ENCODE measurements at places on chromosomes 12 and 14. TPM values are rescaled to one million over a fixed set of nuclear protein-coding genes. Genes with fewer than 3 reads are reported as not detected.

Gene TMEM19
- 22.1 TPM for total RNA-seq

Gene DHH
- 0.16 TPM for total RNA-seq

Gene GALNT9
- not detected for total RNA-seq

- no peaks in the 10 kb centered on the region for H3K4me1 ChIP-seq
- H3K36me3 ChIP-seq: no peaks in the 10 kb centered on the region
- no peak for DNase-seq
- no peak overlapping the region for H3K4me3 ChIP-seq
Observed at GRCh38 chr14:62921466-62921865, 123.8 kb downstream of the KCNH5 start.

GRCh38 chr12:122887819-122888212 is 8.1 kb downstream of the VPS37B start:
- H3K27ac ChIP-seq: peak overlapping the region; percentile 96
- peaks cover 86% of the 10 kb centered on the region for H3K4me1 ChIP-seq
- H3K4me3 ChIP-seq: peak overlapping the region; percentile 77
- H3K36me3 ChIP-seq: peaks cover 22% of the 10 kb centered on the region
- no peaks in the 10 kb centered on the region for H3K27me3 ChIP-seq
- no peak for DNase-seq

- no peaks in the 10 kb centered on the region for H3K4me1 ChIP-seq
- DNase-seq: no peak
- peaks cover 3% of the 10 kb centered on the region for H3K27me3 ChIP-seq
- H3K27ac ChIP-seq: no peak within 1 kb of the TSS
- H3K36me3 ChIP-seq: no peaks in the 10 kb centered on the region
Observed at GRCh38 chr12:119178544-119179334, at the start of gene HSPB8. HSPB8 (plus strand) TSS chr12:119178931; CDS start chr12:119179313, 382 bp downstream.

Gene OR10P1
- total RNA-seq: not detected

- no peak for DNase-seq
- H3K27me3 ChIP-seq: peaks cover 65% of the 10 kb centered on the region
- H3K4me3 ChIP-seq: peak overlapping the region; percentile 63
- H3K4me1 ChIP-seq: peaks cover 8% of the 10 kb centered on the region
Observed at GRCh38 chr12:26195641-26196420, 458 bp downstream of the SSPN start.

- H3K4me1 ChIP-seq: no peaks in the 10 kb centered on the region
- no peaks in the 10 kb centered on the region for H3K36me3 ChIP-seq
- no peak overlapping the region for H3K27ac ChIP-seq
- no peak overlapping the region for H3K4me3 ChIP-seq
Observed at GRCh38 chr14:74599321-74599761, 12.7 kb downstream of the LTBP2 start.

- DNase-seq: no peak
- H3K27ac ChIP-seq: peak overlapping the region; percentile 48
- H3K4me3 ChIP-seq: no peak overlapping the region
- H3K36me3 ChIP-seq: peaks cover 2% of the 10 kb centered on the region
- no peaks in the 10 kb centered on the region for H3K27me3 ChIP-seq
Observed at GRCh38 chr14:71400871-71401321, 493.6 kb downstream of the PCNX1 start.

- peaks cover 12% of the 10 kb centered on the region for H3K4me1 ChIP-seq
- DNase-seq: peak; percentile 73
- peaks cover 12% of the 10 kb centered on the region for H3K27me3 ChIP-seq
- peak overlapping the region; percentile 88 for H3K4me3 ChIP-seq
Observed at GRCh38 chr12:10153271-10154144, 18.4 kb downstream of the OLR1 start.

DNA sequence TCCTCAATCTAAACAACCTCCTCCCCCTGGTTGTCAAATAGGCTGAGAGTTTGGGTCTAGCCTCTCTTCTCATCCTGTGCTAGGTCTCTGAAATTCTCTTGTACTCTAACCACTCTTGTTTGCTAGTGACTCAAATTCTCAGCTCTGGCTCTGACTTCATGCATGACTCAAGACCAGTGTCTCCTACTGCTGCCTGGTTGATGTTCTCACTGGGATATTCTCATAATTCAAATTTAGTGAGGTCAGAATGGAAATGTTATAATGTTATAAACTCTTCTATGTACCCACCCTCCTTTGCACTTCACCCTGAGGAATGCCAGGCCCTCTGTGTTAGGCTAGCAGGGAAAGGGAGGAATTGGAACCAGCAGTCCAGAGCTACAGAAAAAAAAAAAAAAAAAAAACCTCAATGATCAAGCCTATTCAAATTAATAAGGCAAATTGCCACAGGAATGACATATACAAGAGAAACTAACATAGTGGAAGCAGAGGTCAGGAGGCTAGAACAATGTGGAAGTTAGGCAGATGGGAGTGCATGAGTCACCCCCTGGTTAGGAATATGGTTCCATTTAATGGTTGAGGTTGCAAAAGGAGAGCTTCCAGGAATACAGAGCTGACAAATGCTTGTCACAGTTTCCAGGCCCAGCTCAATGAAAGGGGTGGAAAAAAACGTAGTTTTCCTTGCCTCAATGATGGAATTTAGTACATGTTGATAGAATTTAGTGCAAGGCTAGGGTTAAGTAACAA is 459.5 kb downstream of the RMST start:
- no peaks in the 10 kb centered on the region for H3K27me3 ChIP-seq
- DNase-seq: no peak
- no peak overlapping the region for H3K4me3 ChIP-seq
- H3K36me3 ChIP-seq: no peaks in the 10 kb centered on the region
- no peak overlapping the region for H3K27ac ChIP-seq
- H3K4me1 ChIP-seq: no peaks in the 10 kb centered on the region

GRCh38 chr14:103273145-103273744 is 60.8 kb upstream of the EIF5 start:
- no peak for DNase-seq
- H3K36me3 ChIP-seq: no peaks in the 10 kb centered on the region
- peaks cover 51% of the 10 kb centered on the region for H3K27me3 ChIP-seq
- H3K4me3 ChIP-seq: no peak overlapping the region

- H3K4me1 ChIP-seq: peaks cover 13% of the 10 kb centered on the region
- peaks cover 16% of the 10 kb centered on the region for H3K36me3 ChIP-seq
- no peak overlapping the region for H3K27ac ChIP-seq
- no peaks in the 10 kb centered on the region for H3K27me3 ChIP-seq
- H3K4me3 ChIP-seq: no peak overlapping the region
Observed at GRCh38 chr14:71497645-71498086, 434.6 kb upstream of the RGS6 start.

GRCh38 chr14:34711169-34711568 is 3.2 kb downstream of the CFL2 start:
- H3K36me3 ChIP-seq: peaks cover 21% of the 10 kb centered on the region
- no peak overlapping the region for H3K27ac ChIP-seq
- H3K4me1 ChIP-seq: peaks cover 19% of the 10 kb centered on the region
- no peak overlapping the region for H3K4me3 ChIP-seq
- DNase-seq: no peak
